ENCODE measurements at places on chromosomes 2 and 18. TPM values are rescaled to one million over a fixed set of nuclear protein-coding genes. Genes with fewer than 3 reads are reported as not detected.

The MOGAT1 gene
- total RNA-seq, result not detected

The DSG1 gene
- not detected for total RNA-seq

The ZNF396 gene
- total RNA-seq, result 0.26 TPM

The CIB4 gene
- not detected for total RNA-seq

- DNase-seq, result no peak
- H3K27ac ChIP-seq, result no peak overlapping the region
- peaks cover 47% of the 10 kb centered on the region for H3K27me3 ChIP-seq
- no peak overlapping the region for H3K4me3 ChIP-seq
These were observed 19.9 kb downstream of the SNORC start for GRCh38 chr2:232889876-232890401.

DNA sequence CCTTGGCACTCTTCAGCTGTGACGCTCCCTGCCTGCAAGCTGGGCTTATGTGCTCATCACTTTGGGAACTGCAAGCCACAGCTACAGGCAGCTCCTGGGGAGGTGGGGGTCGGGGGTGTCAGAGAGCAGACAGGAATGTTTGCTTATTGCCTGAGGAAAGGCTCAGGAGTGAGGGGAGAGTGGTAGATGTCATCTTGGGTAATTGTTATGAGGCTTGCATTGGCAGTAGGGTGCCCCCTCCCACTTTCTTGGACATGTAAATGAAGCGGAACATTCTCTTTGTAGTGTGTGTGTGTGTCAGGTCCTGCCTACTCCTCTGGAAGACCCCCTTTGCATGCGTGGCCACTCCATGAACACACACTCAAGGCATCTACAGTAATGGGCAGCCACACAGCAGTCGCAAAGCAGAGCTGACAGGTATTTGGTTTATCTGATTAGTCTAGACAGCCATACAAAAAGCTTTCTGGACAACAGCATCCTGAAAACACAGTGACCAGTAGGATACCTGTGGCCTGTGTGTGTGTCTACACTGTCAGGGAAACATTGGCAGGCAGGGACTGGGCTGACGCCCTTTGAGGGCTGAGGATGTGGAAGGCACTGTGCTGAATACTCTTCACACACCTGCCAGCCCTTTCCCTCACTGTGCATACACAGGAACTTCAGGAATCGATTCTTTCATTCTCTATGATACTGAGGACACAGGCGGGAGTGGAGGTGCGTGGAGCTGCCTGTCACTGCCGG is 17.1 kb upstream of the MC2R start:
- no peaks in the 10 kb centered on the region for H3K27me3 ChIP-seq
- H3K36me3 ChIP-seq, result no peaks in the 10 kb centered on the region
- no peaks in the 10 kb centered on the region for H3K4me1 ChIP-seq

DNA sequence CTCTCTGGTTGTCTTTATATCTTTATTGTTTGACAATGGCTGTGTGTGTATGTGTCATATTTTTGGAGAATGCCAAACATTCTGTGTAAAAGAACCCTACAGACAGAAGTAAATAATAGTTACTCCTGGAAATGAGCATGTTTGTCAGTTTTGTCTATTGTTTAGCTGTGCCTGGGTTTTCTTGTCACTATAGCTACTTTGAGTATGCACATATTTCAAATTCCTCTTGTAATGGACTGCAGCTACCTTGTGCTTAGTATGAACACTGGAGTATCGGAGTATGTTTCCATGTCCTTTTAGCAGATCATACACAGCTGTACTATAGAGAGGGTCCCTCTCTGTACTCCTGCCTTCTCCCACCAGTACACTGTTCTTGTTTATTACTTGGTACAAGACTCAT is 58.0 kb upstream of the DOCK10 start:
- no peak overlapping the region for H3K27ac ChIP-seq
- no peaks in the 10 kb centered on the region for H3K27me3 ChIP-seq
- no peak overlapping the region for H3K4me3 ChIP-seq
- no peaks in the 10 kb centered on the region for H3K36me3 ChIP-seq

DNA sequence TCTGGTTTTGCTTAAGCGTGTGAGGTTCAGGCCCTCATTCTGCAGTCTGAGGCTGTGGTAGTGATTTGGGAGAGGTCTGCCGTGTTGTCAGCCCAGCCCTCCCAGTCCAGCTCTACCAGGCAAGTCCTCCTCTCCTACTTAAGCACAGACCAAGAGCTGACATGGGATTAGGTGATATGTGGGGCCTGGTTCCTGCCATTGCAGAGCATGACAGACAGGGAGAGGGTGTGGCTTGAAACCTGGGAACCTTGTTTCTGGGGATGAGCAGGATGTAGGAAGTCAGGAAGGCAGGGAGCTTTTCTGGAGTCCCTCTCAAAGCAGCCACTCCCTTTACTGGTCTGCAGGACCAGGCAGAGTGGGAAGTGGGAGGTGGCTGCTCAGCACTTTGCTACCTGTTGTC is 38.6 kb downstream of the PTPRM start:
- peaks cover 3% of the 10 kb centered on the region for H3K4me1 ChIP-seq
- H3K36me3 ChIP-seq, result no peaks in the 10 kb centered on the region
- no peaks in the 10 kb centered on the region for H3K27me3 ChIP-seq
- H3K27ac ChIP-seq, result no peak overlapping the region
- H3K4me3 ChIP-seq, result no peak overlapping the region
